Activated naive CD4-positive, alpha-beta T cell (primary cell): ENCODE measurements at places on chromosomes 7 and 10.

DNA sequence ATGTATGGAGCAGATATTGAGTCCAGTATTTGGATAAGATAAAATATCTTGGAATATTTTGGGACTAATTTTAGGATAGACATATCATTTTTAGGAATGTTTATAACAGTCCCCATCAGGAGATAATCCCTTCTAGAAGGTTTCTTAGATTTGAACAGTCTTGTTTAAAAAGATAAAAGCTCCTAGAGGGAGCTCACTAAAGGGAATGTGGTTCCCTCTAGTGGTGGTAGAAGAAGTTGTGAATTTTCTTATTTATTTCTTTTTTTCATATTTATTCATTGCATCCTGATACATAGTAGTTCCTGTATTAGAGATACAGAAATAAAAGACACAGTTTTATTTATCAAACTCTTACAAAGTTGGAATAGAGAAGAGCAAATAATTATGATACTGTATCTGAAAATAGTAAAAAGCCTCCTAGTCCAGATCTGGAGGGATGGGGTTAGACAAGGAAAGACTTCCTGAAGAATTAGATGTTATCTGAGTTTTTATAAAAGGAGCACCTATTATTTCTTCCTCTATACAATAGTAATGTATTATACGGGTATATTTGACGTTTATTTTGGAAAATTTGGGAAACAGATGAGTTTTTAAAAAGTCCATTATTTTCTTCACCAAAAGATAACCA is 24.5 kb upstream of the KLF14 start:
- DNase-seq: no peak

DNA sequence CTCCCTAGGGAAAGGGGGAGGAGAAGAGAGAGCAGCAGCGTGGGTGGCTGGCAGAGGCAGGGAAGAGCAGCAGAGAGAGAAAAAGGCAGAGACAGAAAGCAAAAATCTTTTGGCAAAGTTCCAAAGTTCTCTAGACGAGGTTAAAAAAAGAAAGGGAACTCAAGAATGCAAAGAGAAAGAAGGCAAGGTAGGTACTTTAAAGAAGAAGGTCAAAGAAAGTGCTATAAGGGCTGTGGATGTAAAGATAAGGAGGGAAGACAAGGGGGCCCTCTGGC is 20.2 kb upstream of the OPTN start:
- no peak for DNase-seq

- no peak for DNase-seq
Observed at GRCh38 chr7:18064242-18064838, 36.7 kb upstream of the PRPS1L1 start.

- no peak for DNase-seq
Observed at GRCh38 chr7:110774071-110774470, 316.9 kb upstream of the LRRN3 start.

GRCh38 chr7:107995184-107996071 is 7.5 kb downstream of the LAMB1 start:
- no peak for DNase-seq

DNA sequence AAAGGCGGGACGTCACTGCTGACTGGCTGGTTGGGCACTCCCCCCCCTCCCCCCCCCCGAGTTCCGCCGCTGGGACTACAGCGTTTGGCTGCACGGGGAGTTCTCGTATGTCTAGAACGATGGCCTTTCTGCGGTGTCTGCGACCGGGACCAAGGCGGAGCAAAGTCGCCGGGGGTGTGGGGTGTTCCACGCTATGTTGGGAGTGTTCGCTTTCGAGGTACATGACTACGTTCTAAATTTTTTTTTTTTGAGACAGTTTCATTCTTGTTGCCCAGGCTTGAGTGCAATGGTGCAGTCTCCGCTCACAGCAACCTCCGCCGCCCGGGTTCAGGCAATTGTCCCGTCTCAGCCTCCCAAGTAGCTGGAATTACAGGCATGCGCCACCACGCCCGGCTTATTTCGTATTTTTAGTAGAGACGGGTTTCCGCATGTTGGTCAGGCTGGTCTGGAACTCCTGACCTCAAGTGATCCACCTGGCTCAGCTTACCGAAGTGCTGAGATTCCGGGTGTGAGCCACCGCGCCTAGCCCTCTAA is 573 bp upstream of the IDI1 start:
- DNase-seq: no peak

GRCh38 chr10:118799777-118800176 is 45.0 kb upstream of the CACUL1 start:
- no peak for DNase-seq

GRCh38 chr10:44929356-44930255 is 18.5 kb downstream of the TMEM72 start:
- DNase-seq: no peak

DNA sequence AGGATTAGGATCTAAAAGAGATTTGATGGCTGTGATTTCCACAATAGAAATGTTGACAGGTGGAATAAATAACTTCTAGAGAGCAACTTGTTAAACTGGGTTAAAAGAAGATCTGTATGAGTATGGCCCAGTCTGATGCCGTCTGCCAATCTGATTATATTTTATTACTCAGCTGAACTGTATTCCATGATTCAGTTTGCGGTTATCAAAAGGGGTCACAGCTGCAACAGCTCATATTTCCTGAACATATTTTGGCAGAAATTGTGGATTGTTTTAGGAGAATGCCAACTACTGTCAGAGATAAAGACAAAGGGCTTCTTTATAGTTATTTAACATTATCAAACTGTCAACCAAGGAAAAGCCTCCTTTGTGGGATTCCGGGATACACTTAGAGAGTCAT is 244.8 kb upstream of the MINDY3 start:
- no peak for DNase-seq

DNA sequence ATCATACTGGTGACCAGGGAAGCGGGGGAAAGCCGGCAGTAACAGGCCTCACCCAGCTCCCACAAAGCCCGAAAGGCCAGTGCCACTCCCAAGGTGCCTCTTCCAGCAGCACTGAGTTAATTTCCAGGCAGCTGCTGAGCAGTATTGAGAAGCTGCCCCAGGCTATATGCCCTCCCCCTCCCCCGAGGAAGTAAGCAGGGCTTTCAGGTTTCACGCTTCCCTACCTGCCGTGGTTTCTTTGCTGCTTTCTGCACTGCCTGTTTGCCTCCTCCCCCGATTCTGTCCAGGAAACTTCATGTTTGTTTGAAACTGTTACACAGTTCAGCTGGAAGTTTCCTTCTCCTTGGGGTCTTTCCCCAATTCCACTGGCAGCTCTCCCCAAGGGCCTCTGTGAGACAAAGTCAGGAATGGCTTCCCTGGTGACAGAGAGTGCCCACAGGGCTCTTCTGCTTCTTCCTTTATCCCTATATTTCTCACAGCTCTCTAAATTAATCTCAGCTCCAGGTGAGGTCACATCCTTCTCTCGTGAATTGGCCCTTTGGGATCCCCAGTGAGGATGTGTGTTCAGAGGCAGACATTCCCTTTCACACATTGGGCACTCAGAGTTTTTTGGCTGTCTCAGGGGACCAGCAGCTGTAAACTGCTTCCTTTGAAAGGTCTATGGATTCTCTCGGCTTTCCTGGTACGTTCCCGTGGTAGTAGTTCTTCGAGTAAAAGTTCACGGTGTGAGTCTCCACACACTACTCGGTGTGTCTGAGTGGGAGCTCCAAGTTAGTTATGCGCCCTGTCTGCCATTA is 19.4 kb downstream of the C1GALT1 start:
- peak; percentile 15 for DNase-seq

DNA sequence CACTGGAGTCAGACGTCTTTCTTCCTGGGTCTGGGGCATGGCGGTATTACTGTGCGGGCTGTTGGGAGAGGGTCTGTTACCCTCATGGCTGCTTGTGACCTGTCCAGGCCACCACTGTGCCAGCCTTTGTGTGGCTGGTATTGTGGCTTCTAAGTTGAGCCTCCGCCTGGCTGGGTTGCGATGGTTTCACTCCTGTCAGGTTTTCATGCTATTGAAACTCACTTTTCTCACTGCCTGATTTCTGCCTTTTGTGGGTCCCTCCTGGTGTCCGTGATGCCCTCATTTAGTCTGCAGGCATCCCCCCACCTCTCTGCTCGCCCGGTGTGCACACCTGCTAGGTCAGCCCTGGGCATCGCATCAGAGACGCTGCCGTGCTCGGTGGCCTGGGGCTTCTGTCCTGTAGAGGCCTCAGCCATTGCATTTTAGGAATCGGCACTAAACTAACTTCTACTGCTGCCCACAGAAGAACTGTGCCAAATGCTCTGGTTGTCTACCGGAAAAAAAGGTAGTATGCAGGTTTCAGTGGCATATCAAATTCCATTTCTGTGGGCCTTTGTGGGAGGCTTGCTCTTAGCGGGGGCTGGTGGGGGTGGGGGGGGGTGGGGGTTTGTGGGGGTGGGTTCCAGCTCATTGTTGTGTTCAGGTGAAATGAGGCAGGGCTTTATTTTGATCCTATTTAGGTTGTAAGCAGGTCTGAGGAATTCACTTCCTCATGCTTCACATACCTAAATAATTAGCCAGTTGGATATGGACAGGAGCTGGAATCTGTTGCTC is 64.3 kb downstream of the MGMT start:
- no peak for DNase-seq

DNA sequence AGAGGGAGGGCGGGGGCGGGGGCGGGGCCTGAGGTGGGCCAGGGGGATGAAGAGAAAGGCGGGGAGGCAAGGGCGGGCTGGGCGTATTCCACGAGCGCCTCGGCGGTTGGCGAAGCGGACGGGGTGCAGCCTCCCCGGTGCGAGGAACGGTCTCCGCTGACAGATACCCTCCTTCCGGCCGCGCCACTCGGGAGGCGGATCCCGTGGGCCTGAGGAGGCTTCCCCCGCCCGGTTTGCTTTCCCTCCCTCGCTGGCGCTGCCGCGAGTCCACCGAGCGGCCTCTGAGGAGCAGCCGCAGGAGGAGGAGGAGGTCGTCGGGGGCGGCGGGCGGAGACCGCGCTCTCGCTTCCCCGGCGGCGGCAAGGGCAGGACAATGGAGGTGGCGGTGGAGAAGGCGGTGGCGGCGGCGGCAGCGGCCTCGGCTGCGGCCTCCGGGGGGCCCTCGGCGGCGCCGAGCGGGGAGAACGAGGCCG is at the start of gene TRIM24:
Gene TRIM24 (plus strand): TSS at position 84 of the 473 bp plus-strand sequence. CDS start 290 bp downstream, at position 374.
- DNase-seq: no peak

- no peak for DNase-seq
Observed at GRCh38 chr7:106901828-106902441, 36.9 kb downstream of the PIK3CG start.

DNA sequence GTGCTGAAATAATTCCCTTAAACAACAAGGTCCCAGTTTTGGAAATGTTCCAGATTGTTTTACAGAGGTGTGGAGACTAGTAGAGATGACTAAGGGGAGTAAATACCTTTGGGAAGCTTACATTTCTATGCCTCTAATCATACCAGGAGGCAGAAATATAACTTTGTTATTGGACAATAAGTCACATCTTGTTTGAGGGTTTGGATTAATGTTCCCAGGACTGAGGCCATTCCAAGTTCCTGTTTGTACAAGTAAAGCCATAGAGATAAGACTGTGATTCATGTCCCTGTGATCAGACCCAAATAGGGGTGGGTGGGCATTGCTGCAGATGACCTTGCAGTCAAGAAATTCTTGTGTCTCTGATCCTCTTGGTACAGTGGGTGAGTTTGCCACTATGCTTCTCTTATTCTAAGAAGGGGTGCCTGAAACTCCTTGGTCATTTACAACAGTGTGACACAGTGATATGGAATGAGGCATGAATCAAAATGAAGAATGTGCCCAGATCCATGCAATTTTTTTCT is 508.3 kb downstream of the SORCS3 start:
- DNase-seq: no peak

DNA sequence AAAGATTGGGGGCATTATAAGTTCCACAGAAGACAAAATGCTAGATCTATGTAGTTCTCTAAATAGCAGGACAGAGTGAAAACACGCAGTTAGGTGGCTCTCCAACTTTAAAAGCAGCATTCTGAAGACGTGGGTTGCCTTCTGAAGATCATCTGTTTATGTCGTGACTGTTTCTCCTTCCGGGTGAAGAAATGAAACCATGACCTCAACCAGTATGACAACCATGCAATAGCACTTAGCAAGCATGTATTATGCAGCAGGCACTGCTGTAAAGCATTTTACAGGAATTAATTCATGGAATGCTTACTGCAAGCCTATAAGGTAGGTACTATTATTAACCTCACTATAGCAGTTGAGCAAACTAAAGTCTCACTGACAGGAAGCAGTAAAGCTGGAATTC is 125.2 kb downstream of the SLC25A13 start:
- no peak for DNase-seq

GRCh38 chr10:123974406-123974805 is 82.8 kb upstream of the CPXM2 start:
- DNase-seq: no peak

DNA sequence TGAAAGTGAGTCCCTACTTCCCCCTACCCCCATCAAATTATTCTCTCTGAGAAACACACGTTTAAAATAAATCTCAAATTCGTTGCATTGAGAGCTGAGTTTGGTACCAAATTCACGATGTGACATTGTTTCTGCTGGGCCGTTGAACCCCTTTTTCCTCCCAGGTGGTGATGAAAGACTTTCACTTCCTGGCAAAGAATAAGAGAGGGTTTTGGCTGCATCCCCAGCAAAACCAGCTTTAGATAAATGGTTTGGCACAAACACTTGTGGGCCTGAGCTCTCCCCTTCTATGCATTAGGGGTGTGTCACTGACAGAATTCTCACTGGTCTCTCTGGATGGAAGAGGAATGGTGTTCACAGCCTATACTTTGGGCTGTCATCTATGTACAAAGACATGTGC is 8.8 kb upstream of the DNTT start:
- no peak for DNase-seq

DNA sequence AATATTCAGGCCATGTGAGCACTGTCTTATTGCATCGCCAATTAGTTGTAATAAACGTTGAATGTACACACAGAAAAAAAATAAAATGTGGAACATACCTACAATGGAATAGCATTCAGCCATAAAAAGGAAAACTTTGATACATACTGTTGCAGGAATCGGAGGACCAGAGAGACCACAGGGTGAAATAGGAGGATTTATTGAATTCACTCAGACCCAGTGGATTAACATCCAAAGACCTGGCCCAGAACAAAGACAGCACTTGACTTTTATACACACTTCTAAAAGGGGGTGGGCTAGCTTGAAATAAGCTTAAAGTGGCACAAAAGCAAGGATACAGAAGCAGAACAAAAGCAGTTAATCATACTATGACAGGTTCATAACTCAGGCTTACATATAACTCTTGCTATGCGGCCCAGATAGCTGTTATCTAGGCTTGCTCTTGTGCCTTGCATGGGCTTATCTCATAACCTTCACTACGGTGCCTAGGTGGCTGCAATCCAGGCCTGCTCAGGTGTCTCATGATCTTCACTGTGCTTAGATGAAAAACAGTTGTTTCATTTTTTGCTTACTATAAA is 292.2 kb upstream of the TAC1 start:
- DNase-seq: no peak

- DNase-seq: no peak
Observed at GRCh38 chr10:49220031-49220430, 31.8 kb upstream of the TMEM273 start.

- DNase-seq: no peak
Observed at GRCh38 chr10:118871244-118871865, 116.6 kb upstream of the CACUL1 start.
